ENCODE measurements at places on chromosomes 12 and 14. TPM values are rescaled to one million over a fixed set of nuclear protein-coding genes. Genes with fewer than 3 reads are reported as not detected.

The CAPZA3 gene
- total RNA-seq = 0.45 TPM

GRCh38 chr12:64639466-64639865 lies 29.2 kb downstream of the RASSF3 start:
- peak; percentile 63 for DNase-seq

The ZFYVE1 gene
- total RNA-seq = 10.6 TPM

DNA sequence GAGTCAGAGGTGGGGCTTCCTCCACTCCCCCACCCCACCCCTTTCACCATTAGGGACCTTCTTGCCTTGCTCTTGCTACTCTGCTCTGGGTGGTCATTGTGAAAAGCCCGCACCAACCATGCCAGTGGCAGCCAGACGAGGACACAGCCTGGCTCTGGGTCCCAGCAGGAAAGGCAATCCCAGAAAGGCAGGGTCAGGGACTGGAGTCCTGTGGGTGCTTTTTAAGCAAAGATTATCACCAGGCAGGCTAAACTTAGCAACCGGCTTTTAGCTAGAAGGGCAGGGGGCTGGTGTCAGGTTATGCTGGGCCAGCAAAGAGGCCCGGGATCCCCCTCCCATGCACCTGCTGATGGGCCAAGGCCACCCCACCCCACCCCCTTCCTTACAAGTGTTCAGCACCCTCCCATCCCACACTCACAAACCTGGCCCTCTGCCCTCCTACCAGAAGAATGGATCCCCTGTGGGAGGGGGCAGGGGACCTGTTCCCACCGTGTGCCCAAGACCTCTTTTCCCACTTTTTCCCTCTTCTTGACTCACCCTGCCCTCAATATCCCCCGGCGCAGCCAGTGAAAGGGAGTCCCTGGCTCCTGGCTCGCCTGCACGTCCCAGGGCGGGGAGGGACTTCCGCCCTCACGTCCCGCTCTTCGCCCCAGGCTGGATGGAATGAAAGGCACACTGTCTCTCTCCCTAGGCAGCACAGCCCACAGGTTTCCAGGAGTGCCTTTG lies 1.2 kb upstream of the GAPDH start:
- DNase-seq = peak; percentile 74

DNA sequence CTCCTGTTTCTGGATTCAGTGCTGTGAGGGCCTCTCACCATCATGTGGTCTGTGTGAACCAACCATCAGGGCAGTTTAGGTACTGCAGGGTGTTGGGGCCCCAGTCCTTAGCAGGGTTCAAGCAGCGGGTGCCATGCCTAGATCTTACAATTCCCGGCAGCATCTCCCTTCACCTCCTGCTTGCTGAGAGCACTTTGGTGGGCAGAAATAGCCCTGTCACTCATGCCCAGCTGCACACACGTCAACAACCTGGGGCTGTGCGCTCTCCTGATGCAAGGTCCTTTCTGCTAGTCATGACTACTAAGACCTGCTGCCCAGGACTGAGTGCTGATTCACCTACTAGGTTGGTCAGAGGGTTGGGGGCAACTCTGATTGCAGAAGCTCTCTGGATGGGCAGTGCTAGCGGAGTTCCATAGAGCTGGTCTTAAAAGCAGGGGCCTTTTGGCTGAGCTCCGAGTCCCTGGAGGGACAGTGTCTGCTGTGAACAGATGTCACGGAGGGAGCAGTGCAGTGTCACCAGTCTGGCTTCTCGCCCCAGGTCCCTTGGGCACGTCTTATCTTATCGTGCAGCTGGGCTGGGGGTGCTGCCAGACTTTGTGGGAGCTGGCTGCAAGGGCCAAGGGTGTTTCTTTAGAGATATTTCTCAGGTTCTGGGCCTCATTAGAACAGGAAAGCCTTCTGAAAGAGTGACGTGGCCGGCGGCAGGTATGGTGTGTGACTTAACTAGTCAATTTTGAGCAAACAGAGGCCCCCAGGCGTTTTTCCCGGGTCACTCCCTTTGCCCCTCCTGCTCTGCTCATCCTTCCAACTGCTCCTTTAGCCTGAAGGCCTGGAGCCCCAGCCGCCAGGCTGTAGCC lies 71.8 kb downstream of the NINJ2 start:
- DNase-seq = no peak

- peak; percentile 38 for DNase-seq
Observed at GRCh38 chr14:29584992-29585391, 342.7 kb downstream of the PRKD1 start.

The CELA1 gene
- not detected for total RNA-seq

- no peak for DNase-seq
Observed at GRCh38 chr14:81841346-81841745, 307.7 kb upstream of the SEL1L start.

The RAPGEF3 gene
- 8.2 TPM for total RNA-seq

- DNase-seq = no peak
Observed at GRCh38 chr12:31019976-31020375, 53.7 kb upstream of the DDX11 start.

- DNase-seq = no peak
Observed at GRCh38 chr14:33956640-33957039, 5.8 kb upstream of the EGLN3 start.

GRCh38 chr14:32050878-32051277 lies 26.2 kb upstream of the ARHGAP5 start:
- no peak for DNase-seq

- no peak for DNase-seq
Observed at GRCh38 chr12:112146123-112146522, 20.8 kb downstream of the TRAFD1 start.

GRCh38 chr12:57213763-57214397 lies 2.7 kb upstream of the NXPH4 start:
- DNase-seq = no peak

GRCh38 chr12:59322473-59322872 lies 273.4 kb upstream of the SLC16A7 start:
- peak; percentile 20 for DNase-seq

DNA sequence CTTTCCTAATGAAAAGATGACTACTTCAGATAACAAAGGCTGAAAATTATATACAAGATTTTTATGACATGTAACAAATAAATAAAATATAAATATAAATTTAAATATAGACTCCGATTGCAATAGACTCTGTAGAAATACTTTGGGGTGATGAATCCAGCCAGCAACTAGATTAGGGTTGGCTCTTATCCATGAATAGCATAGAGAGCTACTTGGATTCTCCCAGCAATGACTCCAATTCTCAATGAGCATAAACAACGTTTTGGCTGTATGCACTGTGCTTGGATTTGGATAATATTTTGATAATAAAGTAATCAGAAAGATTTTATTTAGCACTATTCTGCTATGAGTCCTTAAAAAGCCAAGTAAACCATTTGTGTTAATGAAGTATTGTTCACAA lies 58.0 kb upstream of the LRFN5 start:
- DNase-seq = no peak

The PLEK2 gene
- 34.8 TPM for total RNA-seq

DNA sequence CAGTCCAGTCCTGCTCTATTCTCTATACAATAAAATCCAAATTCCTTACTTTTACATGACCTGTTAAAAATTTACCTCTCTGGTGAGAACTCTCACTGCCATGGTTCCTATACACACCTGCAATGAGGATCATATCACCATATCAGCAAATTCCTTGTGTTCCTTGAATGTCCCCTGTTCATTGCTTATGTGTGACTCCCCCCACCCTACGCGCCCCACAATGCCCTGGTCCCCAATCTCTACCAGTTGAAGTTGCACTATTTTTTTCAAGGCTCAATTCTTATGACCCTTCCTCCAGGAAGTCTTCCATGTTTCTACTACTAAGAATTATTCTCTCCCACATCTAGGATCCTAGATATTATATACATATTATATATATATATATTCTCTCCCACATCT lies 82.2 kb upstream of the NEDD1 start:
- no peak for DNase-seq

The PMCH gene
- not detected for total RNA-seq

DNA sequence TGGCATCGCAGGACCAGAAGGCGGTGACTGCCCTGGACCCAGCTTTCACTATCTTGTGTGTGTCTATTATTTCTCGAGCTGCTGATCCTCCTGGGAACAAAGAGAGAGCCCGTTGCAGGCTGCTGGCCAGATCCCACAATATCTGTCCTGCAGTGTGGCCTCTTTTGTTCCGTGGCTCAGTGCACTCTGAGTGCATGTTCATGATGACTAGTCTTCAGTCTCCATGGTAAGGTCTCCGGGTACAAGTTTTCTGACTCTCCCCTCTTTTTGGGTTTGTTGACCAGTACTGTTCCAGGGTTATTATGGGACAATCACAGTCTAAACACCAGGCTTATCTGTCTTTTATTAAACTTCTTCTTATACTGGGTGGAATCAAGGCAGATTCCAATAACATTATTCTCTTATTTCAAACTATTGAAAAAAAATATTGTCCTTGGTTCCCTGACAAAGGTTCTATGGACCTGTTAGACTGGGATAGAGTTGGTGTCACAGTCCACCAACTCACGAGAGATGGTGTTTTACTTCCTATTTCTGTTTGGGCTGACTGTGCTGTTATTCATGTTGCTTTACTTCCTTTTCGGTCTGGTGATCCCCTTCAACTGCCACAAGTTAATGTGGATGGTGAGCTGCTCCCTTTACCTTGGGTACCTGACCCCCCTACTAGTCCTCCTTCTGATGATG lies 192.9 kb upstream of the ALG10B start:
- DNase-seq = no peak

The MLEC gene
- 268 TPM for total RNA-seq

The PEX5 gene
- 36.9 TPM for total RNA-seq

The IL22 gene
- total RNA-seq = not detected

DNA sequence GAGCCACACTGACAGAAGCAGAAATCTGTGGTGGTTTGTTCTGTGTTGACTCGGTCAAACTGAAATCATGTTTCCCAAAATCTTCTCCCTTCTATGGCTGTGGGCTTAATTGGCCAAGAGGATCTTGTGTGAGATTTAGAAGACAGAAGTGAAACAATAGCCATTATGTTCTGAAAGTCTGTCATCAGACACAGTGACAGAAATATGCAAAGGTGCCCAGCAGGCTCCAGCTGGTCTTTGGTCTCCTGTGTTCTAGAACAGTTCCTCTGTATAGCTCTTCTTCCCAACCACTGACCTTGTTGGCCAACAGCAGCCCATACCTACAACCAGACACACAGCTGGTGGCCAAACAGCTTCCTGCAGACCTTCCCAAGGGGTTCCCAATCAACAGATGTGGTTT lies 25.0 kb upstream of the COCH start:
- no peak for DNase-seq

- peak; percentile 26 for DNase-seq
Observed at GRCh38 chr12:98401427-98401826, 114.0 kb upstream of the TMPO start.

- DNase-seq = no peak
Observed at GRCh38 chr12:57260366-57260765, 9.4 kb upstream of the STAC3 start.

DNA sequence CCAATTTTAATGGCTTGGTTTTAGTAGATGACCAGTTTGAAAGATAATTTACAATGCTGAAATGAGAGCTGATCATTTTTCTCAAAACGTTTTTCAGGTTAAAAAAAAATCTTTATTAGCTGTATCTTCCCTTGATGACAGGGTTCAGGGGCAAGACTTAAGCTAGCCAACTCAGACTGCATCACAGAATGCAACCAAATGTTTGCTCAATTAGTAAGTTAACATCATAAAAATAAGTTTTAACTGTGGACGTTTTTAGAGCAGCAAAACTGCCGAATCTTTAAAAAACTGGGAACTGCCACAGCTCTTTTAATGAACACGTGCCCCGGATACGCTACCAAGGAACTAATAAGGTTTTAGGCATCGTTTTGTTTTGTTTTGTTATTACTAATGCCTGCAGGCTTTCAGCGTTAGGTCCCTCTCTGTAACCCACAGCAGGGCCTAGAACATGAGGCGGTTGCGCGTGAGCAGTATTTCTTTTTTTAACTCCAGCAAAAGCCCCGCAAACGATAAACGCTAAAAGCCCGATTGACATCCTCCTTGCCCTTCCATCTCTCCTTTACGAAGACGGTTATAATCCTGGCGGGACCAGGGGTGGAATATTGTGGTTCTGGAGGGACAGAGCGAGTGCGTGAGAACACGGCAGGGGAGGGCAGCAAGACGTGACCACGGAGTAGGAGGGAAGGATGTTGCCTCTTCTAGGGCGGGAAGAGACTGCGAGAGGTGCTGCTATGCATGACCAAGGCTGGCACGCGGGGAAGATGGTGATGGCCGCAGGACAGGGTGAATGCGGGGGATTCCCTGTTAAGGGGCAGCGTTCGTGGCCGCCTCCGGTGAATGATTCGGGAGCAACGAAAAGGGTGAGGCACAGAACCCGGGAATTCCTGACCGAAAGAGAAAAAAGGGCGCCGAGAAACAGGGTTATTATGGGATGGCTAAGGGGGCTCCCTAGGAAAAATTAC lies 652 bp downstream of the SUPT16H start:
- DNase-seq = peak; percentile 32

The EVL gene
- 33.5 TPM for total RNA-seq

The ALDH1L2 gene
- total RNA-seq = 16.3 TPM

GRCh38 chr12:96156211-96156610 lies 38.0 kb upstream of the ELK3 start:
- no peak for DNase-seq

DNA sequence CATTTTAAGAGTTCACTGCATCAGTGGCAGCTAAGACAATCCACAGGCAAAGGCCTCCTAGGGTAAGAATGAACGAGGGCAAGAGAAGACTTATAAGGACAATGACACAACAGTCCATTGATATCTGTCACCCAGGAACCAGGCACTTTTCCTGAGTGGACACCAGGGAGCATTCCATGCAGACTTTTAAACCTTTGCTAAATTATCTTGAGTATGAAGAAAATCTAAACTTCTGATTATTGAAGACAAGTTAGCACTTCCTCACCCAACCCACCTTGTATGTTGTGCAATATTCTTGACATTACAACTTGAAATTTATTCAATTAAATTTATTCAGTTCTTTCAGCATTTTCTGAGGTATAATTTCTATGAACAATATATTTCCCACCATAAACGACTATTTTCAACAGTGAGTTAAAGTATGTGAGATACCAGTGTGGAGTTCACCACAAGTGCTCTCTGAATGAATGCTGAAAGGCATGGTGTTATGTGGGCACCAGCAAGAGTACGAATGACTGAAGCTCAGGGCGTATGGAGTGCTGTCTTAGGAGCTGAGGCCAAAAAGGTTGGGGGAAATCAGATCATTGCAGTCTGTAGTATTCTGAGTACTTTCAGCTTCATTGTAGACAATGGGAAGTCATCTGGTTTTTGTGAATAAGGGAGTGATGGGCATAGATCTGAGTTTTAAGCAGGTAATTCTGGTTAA lies 124.3 kb upstream of the LMNTD1 start:
- DNase-seq = no peak

GRCh38 chr12:93677195-93678064 lies at the start of gene CRADD:
Gene CRADD (plus strand): TSS chr12:93677375.
- DNase-seq = peak; percentile 80

GRCh38 chr12:64669270-64669842 lies 59.1 kb downstream of the RASSF3 start:
- DNase-seq = peak; percentile 63

DNA sequence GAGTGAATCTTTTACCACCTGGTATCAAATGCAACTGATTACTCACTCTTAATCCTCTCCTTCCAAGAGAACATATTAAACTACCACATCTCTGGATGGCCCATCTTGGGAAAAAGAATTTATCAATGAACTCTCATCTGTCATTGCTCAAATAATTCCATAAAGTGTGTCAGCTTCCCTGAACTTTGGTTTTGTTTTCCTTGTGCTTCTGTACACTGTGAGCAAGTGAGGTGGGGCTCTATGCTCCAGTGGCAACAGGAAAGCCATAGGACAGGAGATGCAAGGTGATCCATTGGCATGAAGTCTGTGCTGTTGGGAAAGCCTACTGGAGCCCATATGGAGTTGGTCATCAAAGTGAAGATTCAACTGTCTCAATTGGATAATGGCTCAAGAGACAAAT lies 17.4 kb downstream of the OTOGL start:
- no peak for DNase-seq

The DPF3 gene
- 9.6 TPM for total RNA-seq

The ADAMTS20 gene
- not detected for total RNA-seq

The CLEC9A gene
- not detected for total RNA-seq
